Stimulated activated CD8-positive, alpha-beta memory T cell treated with anti-CD3 and anti-CD28 coated beads, Interleukin-4, amount 100 ng/mL, for 24 hours (primary cell): ENCODE measurements at places on chromosomes 3 and 15.

DNA sequence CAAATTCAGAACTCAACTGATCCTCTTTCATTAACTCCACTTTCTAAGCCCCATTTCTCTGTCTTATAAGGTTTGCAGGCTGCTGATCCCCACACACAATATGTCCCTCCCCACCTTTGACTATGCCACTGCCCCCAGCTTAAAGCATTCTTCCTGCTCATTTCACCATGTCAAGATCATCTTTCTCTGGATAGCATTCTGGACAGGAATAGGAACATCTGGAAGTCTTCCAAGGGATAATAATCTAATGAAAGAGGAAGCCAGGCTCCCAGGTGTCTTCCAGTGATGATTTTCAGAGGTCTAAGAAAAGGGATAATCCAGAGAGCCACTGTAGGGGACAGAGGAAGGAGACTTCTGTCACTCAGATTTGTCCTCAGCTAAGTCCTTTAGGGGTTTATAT lies 54.6 kb upstream of the GALNT15 start:
- DNase-seq, result no peak

GRCh38 chr3:126714276-126714900 lies 10.3 kb downstream of the CHCHD6 start:
- DNase-seq, result no peak

DNA sequence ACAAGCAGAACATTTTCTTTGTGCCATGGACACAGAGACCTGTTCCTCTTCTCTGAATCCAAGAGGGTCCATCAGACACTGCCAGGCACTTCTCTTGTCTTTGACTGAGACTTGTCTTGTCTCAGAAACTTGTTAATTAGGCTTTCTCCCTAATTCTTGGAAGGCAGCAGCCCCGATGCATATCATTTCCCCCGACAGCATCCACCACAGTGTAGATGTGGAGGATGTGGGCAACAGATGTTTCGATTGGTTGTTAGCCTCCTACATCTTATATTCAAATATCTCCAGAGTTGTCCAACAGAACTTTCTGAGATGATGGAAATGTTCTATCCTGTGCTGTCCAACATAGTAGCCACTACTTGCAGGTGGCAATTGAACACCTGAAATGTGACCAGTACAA lies 15.5 kb downstream of the GASK1A start:
- DNase-seq, result no peak

GRCh38 chr3:153437666-153438065 lies 275.6 kb downstream of the RAP2B start:
- DNase-seq, result no peak

GRCh38 chr3:98848108-98848507 lies 53.4 kb downstream of the DCBLD2 start:
- no peak for DNase-seq
